ENCODE measurements at places on chromosomes 3 and 15.

DNA sequence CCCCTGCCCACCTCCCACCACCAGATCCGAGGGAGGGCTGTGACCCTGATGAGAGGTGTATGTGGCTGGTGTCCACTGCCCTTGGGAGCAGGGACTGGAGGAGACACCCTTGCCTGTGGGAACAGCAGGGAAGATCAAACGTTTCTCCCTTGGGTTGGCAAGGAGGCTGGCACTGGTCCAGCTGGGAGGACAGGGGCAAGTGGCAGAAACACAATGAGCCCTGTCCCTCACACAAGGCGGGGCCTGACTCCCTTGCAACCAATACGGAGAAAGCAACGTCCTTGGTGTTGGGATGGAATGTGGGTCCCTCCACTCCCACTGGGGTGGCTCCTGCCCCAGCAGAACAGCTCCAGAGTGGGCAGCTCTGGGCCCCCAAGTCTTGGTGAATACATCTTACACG is 5.2 kb downstream of the HYAL2 start:
- no peak for DNase-seq

DNA sequence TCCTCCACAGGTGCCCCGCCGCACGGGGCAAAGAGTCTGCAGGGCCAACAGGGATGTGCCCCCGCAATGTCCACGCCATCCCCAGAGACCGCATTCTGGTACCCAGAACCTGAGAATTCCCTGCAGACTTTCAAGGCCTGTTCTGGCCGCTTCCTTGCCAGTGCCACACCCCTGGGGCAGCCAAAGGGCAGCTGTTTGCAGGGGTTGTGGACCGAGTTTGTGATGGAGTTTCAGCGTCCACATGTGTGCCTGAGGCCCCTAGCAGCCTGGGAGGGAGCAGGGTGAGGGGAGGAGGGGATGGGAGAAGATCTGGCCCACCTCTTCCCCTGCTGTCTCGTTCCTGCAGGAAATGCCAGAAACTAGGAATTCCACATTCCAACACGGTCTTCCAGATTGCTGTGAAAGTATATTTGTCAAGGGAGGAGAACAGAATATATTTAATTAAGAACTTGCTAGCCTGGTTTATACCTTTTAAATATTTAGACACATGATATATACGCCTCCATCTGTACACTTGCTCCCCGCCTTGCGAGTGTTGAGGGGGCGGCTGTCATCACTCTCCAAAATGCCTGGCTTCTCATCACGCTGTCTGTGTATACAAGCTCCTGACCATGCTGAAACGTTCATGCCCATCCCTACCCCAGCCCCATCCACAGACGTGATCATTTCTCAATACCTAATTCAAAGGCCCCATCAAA is 31.1 kb upstream of the RASA2 start:
- DNase-seq: no peak

GRCh38 chr3:172357850-172358754 is 90.2 kb downstream of the GHSR start:
- no peak for DNase-seq

- DNase-seq: no peak
These were observed 521.4 kb downstream of the ZNF385D start for GRCh38 chr3:21229426-21230135.

- no peak for DNase-seq
These were observed 133.3 kb downstream of the EPHB1 start for GRCh38 chr3:134928392-134928791.

DNA sequence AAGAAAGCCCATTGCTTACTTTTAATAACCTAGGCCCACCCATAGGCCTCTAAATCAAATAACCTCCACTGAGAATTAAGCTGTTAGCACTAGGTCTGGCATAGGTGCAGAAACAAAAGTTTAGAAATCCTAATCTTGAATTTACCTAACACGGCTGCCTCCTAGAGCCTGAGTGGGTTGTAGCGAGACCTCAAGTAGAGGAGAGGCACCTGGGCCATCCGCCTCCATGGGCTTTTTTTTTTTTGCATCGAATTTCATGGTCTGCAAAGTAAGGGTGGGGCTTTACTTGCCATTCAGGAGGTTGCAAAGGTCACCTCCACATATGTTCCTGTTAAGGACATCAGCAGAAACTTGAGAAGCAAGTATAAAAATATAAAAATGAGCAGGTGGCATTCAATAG is 6.6 kb upstream of the TPM1 start:
- DNase-seq: no peak

DNA sequence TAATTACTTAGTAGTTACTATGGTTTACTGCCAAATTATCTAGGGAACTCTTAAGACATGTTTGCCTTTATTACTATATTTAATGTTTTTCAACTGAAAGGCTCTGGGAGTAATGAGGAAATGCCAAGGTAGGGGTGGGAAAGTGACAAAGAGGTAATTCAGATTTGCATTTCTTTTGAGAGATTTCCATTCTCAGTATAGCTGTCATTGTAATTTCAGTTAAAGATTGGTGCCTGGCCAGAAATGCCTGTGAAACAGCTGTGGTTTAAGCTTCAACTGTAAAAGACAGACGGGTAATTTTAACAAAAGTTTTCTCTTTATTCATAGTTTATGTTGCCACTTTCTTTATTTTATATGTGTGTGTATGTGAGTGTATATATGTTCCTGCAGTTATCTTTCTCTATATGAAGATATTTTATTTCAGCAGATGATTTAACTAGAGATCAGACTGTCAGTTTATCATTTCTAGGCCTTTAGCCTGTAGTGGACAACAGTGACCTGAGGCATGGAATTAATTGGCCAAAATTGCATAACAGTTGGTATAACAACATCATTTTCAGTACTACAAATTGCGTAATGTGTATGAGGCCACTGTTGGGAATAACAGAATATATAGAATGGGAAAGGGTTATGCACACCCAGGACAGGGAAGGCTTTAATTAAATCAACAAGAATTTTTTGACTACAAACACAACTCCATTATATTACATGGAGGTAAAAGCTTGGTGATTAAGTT is 119.0 kb downstream of the BBX start:
- no peak for DNase-seq

DNA sequence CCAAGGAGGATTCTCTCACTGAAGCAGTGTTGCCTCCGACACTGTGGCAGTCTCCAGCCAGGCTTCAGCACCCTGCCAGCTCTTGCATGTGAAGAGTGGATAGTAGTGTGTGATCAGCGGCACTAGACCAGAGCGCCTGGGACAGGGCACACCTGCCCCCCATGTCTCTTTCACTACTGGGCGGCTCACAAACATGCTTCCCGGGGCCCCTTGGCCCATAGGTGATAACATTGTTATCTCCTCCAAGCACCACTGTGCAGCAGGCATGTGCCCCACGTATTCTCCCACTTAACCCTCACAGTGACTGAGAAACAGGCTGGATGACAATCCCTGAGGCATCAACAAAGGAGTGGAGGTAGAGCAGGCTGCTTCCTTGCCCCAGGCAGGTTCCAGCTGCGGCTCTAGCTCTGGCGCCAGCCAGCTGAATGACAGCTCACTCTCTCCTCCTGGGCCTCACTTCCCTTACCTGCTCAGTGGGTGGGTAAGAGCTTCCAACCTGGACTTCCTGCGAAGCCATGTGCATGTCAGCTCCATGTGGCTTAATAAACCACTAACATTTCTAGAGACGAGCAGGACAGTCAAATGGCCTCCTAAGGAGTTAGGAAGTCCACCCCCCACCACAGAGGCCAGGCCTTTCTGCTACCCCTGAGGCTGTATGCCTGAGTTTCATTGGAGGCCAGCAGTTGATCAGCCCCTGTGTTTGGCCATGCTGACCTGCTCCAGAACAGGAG is 37.8 kb downstream of the KLF13 start:
- no peak for DNase-seq

DNA sequence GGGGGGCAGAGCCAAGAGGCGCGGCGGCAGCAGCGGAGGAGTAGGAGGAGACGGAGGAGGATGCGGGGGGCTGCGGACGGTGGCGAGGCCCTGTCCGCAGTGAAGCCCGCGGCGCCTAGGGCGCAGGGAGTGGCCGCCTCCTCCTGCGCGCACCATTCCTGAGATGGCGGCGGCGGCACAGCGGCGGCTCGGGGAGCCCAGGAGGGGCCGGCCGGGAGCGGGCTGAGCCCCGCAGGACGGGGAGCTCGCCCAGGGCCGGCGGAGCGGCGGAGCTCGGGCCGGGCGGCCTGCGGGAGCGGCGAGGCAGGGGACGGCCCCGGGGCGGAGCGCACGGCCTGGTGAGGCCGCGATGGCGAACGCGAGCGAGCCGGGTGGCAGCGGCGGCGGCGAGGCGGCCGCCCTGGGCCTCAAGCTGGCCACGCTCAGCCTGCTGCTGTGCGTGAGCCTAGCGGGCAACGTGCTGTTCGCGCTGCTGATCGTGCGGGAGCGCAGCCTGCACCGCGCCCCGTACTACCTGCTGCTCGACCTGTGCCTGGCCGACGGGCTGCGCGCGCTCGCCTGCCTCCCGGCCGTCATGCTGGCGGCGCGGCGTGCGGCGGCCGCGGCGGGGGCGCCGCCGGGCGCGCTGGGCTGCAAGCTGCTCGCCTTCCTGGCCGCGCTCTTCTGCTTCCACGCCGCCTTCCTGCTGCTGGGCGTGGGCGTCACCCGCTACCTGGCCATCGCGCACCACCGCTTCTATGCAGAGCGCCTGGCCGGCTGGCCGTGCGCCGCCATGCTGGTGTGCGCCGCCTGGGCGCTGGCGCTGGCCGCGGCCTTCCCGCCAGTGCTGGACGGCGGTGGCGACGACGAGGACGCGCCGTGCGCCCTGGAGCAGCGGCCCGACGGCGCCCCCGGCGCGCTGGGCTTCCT is at the start of gene GPR27:
TSS of gene GPR27 (plus strand) at position 155 of the 909 bp plus-strand sequence. CDS start at position 350, 195 bp downstream.
- DNase-seq: peak; percentile 20

- no peak for DNase-seq
These were observed 63.1 kb downstream of the PRKAR2A start for GRCh38 chr3:48784426-48785120.

DNA sequence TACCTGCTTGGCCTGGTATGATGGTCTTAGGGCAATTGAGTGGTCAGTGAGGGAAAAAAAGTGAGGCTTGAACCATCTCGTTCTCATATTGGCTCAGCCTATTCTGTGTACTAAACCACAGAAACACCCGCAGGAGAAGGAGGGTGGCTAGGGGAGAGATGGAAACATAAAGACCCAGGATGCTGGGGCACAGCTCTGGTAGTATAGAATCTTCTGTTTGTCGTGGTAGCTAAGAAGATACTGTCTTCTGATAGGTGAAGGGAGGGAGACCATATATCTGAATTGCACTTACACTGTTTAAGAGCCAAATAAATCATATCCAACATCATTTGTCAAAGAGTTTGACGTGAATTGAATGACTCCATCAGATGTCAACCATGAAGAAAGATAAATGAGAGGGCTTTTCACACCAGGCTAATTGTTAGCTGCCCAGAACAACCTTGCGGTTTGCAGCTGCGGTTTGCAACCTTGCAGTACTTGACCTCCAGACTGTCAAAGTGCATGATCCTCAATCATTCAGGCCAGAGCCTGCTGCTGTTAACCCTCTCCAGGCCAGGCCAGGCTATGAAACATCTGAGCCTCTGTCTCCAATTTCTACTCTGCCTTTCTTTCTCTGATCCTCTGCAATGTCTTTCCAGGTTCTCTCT is 40.9 kb upstream of the PIK3R4 start:
- no peak for DNase-seq

- no peak for DNase-seq
These were observed 246.1 kb downstream of the TBL1XR1 start for GRCh38 chr3:176951144-176951543.

DNA sequence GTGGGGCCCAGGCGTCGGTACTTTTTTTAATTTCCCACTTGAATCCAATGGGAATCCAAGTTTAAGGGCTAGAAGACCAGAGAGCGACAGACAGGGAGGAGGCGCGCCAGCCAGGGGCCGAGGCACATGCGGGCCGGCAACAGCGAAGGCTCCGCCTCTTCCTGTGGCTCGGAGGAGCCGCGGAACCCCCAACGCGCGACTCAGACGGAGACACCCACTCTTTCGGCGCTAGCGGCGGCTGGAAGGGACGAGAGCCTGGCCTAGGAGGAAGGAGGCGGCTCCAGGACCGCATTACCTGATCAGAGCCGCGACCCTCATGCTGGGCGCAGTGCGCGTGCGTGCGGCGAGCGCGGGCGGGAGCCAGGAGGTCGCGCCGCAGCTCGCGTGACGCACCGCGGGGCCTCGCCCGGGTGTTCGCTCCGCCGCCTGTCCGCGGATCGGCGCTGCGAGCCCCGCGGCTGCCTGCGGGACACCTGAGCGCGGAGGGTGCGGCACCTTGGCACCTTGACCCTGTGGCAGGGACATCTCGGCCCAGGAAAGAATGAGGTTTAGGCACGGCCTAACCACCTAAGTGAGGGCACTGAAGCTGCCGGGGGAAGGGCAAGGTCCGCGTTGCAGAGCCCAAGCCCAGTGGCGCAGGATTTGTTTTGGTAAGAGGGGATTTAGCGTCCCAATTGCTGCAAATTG is at the start of gene DPH6:
TSS of gene DPH6 (minus strand) at position 342 of the 687 bp plus-strand sequence. CDS start at position 318, 24 bp downstream.
- peak; percentile 92 for DNase-seq

GRCh38 chr3:140114789-140115080 is 179.8 kb downstream of the CLSTN2 start:
- DNase-seq: no peak

DNA sequence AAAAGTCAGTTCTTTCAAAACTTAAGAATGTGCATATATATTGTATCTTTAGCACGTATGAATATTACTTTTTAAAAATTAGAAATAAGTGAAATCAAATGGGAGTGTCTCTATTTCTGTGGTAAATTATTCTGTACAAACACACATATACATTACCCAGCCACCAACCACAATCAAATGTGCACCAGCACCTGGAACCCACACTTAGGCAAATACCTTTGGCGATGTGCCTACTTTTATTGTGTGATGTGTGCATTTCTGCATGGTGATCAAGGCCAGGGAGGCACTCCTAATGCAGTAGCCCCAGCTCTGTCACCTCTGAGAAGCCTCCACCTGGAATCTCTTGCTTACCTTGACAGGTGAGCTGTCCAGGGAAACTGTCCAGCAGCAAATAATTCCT is 76.9 kb downstream of the PIK3R4 start:
- no peak for DNase-seq

DNA sequence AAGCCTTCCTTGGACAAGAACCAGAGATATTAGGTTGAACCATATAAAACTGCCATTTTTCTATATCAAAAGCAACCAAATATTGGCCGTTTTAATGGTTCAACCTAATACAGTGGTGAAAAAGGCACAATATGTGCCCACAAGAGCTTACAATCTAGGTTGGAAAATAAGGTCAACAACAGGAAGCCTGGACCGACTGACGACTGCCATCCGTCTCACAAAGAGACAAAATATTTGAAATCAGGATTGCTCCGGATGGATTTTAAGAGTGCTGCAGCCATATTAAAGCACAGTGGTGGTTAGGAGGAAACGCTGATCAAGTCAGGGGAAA is 1.4 kb downstream of the AHSG start:
- DNase-seq: peak; percentile 7

GRCh38 chr3:197736010-197736490 is 654 bp downstream of the RUBCN start:
- peak; percentile 52 for DNase-seq

All from CD4-positive, alpha-beta memory T cell (primary cell).